CD4-positive, alpha-beta T cell (primary cell): ENCODE measurements at places on chromosomes 2 and 18.
A peak's percentile ranks its signal among the peaks of the same experiment; 100 is the strongest.

- DNase-seq, result no peak
Measured at GRCh38 chr2:137118140-137118539, 352.8 kb downstream of the THSD7B start.

GRCh38 chr2:233250985-233251305 lies 528 bp upstream of the ATG16L1 start:
- DNase-seq, result no peak

- no peak for DNase-seq
Measured at GRCh38 chr2:224934526-224935188, 107.6 kb downstream of the DOCK10 start.

GRCh38 chr2:16125614-16126516 lies 185.5 kb downstream of the MYCN start:
- no peak for DNase-seq

DNA sequence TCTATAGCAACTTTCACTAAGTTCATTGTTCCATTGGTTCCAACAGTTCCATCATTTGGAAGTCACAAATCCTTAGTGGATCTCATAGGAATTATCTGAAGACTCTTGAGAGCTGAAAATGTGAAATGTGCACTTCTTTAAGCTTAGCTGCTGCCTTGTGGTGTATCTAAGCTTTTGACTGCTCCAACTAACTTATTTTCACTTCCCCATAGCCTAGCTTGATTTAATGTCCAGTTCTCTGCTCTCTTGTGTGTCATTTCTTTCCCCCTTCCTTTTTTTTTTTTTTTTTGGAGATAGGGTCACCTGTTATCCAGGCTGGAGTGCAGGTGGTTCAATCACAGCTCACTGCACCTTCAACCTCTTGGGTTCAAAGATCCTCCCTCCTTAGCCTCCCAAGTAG lies 34.9 kb upstream of the CD302 start:
- DNase-seq, result no peak

GRCh38 chr18:21262979-21263378 lies 20.9 kb downstream of the GREB1L start:
- no peak for DNase-seq

- no peak for DNase-seq
Measured at GRCh38 chr2:50529600-50530218, 502.2 kb downstream of the NRXN1 start.

DNA sequence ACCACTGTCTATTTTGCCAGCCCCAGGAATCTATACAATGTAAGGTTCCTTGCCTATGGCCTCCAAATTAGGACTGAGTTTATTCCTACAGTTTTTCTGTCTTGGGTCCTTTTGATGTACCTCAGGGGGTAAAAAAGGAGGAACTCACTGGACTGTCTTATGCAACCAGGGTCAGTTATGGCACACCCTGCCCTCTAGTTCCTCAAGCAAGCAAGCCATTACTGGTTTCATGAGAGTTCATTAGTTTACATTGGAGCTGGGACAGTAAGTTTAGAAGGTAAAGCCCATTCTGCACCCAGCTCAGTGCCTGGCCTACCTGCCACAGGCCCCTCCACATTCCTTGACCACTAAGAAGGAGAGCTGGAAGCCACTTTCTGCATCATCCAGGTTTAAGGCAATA lies 68.7 kb upstream of the WIPF1 start:
- no peak for DNase-seq

DNA sequence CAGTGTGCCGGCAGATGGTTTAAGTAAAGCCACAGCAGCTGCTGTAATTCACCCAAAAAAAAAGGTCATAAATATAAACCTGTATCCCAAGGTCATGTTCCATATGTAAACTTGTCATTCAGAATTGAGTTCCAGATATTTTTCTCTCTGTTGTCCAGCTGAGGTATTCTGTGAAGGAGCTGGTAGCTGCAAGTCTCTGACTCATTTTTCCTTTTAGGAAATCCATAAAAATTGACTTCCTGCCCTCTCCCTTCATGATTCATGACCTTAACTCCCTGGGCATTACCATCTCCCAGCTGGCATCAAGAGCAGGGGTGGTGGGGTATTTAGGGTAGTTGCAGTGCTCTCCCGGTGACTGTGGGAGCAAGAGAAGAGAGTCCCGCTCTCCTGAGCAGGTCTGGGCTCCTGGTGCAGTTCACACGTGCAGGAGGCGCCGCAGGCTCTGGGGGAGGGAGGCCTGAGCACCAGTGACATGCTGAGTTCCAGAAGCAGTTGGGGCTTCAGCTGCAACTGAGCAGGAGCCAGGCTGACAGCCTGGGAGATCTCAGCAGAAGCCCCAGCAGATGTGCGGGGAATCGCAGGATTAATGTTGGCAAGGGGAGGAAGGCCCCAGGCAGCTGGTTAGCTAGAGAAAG lies 192.6 kb downstream of the MGAT5 start:
- DNase-seq, result no peak

DNA sequence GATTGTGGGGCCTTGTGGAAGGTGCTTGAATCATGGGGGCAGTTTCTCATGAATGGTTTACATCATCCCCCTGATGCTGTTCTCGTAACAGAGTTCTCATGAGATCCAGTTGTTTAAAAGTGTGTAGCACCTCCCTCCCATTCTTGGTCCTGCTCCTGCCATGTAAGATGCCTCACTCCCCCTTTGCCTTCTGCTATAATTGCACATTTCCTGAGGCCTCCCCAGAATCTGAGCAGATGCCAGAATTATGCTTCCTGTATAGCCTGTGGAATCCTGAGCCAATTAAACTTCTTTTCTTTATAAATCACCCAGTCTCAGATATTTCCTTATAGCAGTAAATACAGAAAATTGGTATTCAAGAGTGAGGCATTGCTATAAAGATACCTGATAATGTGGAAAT lies 15.6 kb upstream of the WDR75 start:
- no peak for DNase-seq

GRCh38 chr2:159468257-159468656 lies 148.1 kb downstream of the BAZ2B start:
- DNase-seq, result no peak

- DNase-seq, result no peak
Measured at GRCh38 chr18:74446178-74446577, 10.9 kb downstream of the DIPK1C start.

- no peak for DNase-seq
Measured at GRCh38 chr18:2900684-2901422, 54.0 kb downstream of the EMILIN2 start.

- DNase-seq, result no peak
Measured at GRCh38 chr2:219071131-219071816, 10.6 kb upstream of the IHH start.

GRCh38 chr2:200378652-200379290 lies 72.3 kb downstream of the SPATS2L start:
- DNase-seq, result no peak

- no peak for DNase-seq
Measured at GRCh38 chr18:78765142-78765541, 214.5 kb upstream of the SALL3 start.

GRCh38 chr2:10036095-10036884 lies 7.1 kb upstream of the KLF11 start:
- peak; percentile 49 for DNase-seq

- no peak for DNase-seq
Measured at GRCh38 chr2:176088048-176088936, 4.2 kb upstream of the HOXD13 start.

DNA sequence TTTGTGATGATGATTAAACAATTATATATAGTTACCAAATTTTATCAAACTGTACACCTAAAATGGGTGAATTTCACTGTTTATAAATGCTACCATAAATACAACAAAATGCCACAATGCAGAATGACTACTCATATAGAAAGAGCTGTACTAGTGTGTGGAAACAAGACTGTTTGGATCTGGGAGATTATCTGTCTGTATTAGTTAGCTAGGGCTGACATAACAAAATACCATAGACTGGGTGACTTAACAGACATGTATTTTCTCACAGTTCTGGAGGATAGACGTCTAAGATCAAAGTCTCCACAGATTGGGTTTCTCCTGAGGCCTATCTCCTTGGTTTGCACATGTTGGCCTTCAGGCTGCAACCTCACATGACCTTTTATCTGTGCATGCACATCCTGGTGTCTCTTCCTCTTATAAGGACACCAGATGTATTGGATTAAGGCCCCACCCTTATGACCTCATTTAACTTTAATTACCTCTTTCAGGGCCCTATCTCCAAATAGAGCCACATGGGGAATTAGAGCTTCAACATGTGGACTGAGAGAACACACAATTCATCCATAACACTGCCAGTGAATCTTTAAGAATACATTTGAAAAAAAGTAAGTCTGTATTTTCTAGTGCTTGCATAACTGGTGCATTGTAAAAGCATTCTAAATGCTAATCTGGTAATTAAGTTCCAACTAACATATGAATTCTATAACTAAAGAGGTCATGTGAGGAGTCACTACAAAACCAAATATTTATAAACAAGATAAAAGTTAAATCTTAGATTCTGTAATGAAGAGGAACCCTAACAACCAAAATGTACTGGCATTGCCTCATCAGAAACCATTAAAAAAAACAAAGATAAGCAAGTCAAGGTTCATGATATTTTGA lies 699.6 kb downstream of the NYAP2 start:
- no peak for DNase-seq

DNA sequence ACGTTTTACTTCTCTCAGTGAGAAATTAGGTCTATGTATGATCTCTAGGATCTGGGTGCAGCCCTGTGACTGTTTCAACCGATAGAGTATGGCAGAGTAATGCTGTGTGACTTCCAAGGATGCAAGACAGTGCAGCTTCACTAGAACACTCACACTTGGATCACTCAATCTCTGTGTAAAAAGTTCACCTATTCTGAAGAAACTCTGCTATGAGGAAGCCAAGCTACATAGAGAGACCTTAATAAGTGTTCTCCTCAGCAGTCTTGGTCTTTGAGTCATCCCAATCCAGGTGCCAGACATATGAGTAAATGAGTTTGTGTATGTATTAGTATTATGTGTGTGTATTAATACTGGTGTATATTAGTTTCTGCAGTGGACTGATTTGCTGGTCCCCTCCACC lies 335.0 kb downstream of the NR4A2 start:
- no peak for DNase-seq
